ENCODE measurements at places on chromosomes 5 and 9. TPM values are rescaled to one million over a fixed set of nuclear protein-coding genes. Genes with fewer than 3 reads are reported as not detected.

DNA sequence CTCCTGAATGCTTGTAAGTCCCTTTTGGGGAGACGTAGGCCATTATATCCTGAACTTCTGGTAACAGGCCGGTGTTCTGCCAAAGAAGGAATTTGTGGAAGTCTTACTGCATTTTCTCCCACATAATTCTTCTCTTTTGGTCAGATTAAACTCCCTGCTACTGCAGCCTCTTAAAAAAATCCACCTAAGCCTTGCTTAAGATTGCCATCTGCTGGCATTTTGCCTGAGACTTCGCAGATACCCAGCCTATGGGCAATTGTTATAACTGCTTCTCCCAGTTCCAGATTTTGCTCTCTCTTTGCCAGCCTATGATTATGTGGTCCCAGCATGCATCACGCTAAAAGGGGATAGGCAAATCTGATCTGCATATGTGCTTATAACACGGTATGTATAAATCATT, 391.6 kb upstream of the CHD1 start:
- DNase-seq = no peak

- DNase-seq = no peak
These were observed 316.7 kb upstream of the TLE4 start for GRCh38 chr9:79254900-79255650.

GRCh38 chr5:149916334-149917072, 28.1 kb downstream of the PDE6A start:
- no peak for DNase-seq

SLCO6A1 gene
- total RNA-seq = not detected
